ENCODE measurements at places on chromosomes 3 and 15. TPM values are rescaled to one million over a fixed set of nuclear protein-coding genes. Genes with fewer than 3 reads are reported as not detected.

DNA sequence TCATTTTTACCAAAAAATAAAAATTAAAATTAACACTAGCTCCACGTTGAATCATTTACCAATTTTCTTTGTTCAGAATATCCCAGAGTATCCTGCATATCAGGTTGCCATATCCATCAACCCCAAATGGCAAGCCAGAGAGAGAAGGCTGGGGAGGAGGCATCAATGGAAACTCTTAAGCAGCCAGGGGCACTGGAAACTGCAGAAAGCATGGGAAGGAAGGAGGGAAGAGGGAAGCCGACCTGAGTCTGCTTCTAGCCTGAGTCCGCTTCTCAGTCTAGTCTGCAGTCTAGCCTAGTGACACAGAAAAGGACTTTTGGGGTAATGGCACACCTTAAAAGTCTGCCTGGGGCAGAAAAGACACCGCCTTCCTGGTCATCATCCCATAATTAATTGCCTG lies 1.6 kb upstream of the MTHFS start:
- DNase-seq = no peak

DNA sequence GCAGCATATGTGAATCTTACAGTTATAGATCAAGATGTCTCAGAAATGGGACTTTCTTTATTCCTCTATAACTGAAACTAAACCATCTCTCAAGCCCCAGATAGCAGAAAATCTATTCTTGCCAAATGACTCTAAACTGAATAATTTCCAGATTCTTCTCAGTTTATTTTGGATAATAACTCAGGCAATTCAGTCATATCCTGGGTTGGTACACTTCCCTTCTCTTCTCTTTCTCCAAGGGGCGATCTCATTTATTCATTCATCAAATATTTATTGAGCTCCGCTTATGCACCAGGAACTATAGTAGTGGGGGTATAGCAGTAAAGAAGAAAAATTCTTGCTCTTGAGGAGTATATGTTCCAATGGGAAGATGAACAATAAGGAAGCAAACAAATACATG lies 13.5 kb upstream of the PCOLCE2 start:
- DNase-seq = no peak

DNA sequence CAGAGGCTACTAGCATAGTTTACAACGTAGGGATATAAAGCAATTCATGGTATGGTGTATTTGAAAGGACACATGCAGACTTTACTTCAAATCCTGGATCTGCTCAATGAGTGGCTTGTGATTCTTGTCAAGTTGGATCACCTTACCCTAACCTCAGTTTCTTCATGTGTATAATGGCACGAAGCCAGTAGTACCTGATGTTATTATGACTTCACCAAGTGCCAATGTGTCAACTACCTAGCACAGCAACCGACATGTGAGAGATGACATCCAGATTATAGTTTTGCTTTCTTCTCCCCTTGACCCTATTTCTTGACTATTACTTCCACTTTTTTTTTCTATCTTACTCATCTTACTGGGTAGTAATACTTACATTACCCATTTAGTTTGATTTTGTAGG lies 304.5 kb downstream of the RBMS3 start:
- DNase-seq = no peak

DNA sequence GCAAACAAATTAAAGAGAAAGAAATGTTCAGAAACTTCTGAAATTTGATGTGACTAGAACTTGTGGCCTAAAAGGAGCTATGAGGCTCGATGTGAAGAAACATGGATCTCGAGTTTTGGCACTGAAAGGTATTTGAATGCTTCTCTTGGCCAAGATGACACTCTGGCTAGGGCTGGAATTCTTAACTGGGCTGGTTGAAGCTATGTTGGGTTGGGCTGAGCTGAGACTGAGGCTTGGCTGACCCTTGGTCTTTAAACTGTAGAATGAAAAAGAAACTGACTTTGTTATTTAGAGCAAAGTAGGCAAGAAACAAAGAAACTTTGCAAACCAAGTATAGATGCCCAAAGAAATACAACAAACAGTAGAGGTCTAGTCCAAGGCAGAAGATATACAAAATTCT lies 28.1 kb upstream of the CLDN16 start:
- no peak for DNase-seq

ROBO2 gene
- not detected for total RNA-seq

SLC24A5 gene
- not detected for total RNA-seq

Measured in HepG2 (cell line).